ENCODE measurements at places on chromosomes 16 and 17.
A peak's percentile ranks its signal among the peaks of the same experiment; 100 is the strongest.

DNA sequence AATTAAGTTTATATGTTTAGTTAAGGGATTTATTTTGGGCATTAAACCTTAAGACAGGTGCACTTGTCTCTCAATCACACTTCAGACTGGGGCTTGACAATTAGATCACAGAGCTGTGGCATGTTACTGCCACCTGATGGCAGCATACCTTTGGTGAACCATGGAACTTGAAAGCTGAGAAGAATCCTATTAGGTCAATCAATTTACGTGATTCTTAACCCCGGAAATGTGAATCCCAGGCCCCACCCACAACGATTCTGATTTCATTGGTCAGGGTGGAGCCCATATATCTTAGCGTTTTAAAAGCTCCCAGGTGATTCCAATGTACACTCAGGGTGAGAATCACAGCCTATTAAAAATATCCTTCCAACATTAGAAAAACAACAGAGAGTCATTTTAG lies 91.0 kb downstream of the GSG1L start:
- DNase-seq: peak; percentile 20

DNA sequence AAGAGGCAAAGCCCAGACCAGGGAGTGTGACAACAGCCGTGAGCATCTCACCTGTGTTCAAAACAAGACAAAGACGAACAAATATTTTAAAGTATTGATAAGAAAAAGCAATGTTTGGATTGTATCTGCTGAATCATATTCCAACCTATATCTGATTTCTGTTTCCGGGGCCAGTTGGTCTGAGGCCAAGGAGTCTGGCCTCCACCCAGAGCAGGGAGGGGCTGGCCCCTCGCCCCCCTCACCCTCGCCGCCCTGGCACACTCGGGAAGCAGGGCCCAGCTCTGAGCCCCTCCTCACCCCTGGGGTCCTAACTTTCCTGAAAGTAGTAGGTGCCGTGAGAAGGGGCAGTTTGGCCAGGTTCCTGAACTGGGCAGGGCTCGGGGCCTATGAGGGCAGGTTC lies 48.0 kb downstream of the ACTG1 start:
- no peak for DNase-seq

- no peak for DNase-seq
Measured at GRCh38 chr17:7348478-7349242, 3.3 kb upstream of the KCTD11 start.

- peak; percentile 67 for DNase-seq
Measured at GRCh38 chr17:43766413-43767052, 7.9 kb upstream of the SOST start.

DNA sequence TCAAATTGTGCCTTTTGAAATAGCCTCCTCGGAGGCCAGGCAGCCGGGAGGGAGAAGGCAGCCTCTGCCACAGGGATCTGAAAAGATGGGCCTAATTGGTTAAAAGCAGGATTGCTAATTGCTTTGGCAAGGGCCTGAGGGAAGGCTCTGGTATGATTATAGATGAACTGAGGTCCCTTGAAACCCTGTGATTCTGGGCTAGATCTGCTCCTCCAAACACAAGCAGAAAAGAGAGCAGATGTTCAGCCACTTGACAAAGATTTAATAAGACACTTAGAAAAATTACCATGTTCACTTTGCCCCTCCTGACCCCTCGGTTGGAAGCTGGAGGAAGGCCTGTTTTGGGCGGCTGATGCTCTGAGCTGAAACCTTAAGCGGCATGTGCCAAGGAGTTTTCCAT lies 209.5 kb upstream of the MPHOSPH6 start:
- DNase-seq: peak; percentile 59

GRCh38 chr16:47029724-47030123 lies 56.2 kb upstream of the DNAJA2 start:
- no peak for DNase-seq

- no peak for DNase-seq
Measured at GRCh38 chr16:35562471-35562870, 2103.1 kb downstream of the TP53TG3F start.

GRCh38 chr16:347203-347602 lies 5.3 kb downstream of the AXIN1 start:
- no peak for DNase-seq

DNA sequence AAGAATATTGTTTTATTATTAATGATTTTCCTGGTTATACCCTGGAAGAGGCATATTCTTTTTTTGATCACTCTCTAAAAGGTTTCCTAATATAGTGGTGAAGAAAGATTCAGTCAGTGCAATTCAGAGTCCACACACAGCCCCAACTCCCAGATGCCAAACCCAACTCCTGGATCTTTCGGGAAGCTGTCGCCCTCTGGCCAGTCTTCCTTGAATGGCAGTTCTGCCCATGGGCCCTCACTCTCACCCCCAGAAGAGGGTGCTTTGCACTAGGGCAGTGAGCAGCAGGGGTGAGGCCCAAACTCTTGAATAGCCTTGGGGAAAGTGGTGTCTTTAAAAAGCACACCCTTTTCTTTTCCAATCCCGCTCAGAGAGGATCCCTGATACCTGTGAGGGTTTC lies 11.0 kb downstream of the KRT32 start:
- no peak for DNase-seq

GRCh38 chr17:78442648-78443218 lies 64.3 kb downstream of the PGS1 start:
- no peak for DNase-seq

- no peak for DNase-seq
Measured at GRCh38 chr17:35094902-35095301, 24.8 kb downstream of the RAD51D start.

DNA sequence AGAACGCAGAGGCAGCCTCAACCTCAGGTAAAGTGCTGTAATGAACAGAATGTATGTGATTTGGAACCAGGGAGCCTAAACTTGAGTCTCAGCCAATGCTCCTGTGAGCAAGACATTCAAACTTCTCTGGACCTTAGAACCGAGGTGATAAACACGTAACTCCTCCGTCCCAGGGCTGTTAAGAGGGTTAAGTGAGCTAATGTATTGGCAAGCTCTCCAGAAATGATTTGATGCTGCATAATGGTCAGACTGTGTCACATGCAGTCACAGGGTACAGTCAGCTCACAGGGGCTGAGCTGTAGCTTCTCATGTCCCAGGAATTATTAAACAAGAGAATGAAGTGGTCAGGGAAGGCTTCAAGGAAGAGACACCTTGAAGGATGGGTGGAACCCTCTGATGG lies 10.0 kb upstream of the SLC4A1 start:
- DNase-seq: no peak

DNA sequence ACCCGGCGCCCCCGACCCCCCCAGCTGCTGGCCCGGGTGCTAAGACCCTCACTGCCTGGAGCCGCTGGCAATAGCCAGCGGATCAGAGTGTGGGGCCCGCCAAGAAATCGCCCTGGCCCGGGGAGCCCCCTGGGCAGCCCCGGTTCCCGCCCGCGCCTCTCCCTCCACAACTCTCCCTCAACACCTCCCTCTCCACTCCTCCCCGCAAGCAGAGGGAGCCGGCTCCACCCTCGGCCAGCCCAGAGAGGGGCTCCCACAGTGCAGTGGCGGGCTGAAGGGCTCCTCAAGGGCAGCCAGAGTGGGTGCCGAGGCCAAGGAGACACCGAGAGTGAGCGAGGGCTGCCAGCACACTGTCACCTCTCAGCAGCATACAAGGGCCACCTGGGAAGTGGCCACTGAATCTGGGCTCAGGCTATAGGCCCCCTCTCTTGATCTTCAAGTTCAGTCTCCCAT lies 385.5 kb downstream of the SEC14L1 start:
- DNase-seq: no peak

DNA sequence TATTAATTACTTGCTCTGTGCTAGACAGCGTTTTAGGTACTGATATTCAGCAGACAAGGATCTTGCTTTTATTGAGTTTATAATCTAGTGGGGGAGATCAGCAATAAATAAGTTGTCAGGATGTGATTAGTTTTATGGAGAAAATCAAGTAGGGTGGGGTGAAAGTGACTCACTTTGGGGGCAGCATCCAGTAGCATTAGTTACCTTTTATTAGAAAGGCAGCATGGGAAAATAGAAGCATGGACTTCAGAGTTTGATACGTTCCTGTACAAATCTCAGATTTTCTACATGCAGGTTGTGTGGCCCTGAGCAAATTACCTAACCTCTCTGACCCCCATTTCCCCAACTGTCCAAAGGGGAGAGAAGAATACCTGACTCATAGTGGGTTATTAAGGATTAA lies 42.5 kb downstream of the SPECC1 start:
- no peak for DNase-seq

GRCh38 chr17:42387661-42388380 lies 421 bp downstream of the STAT3 start:
- no peak for DNase-seq

- DNase-seq: no peak
Measured at GRCh38 chr17:57919918-57920317, 35.3 kb downstream of the CUEDC1 start.

DNA sequence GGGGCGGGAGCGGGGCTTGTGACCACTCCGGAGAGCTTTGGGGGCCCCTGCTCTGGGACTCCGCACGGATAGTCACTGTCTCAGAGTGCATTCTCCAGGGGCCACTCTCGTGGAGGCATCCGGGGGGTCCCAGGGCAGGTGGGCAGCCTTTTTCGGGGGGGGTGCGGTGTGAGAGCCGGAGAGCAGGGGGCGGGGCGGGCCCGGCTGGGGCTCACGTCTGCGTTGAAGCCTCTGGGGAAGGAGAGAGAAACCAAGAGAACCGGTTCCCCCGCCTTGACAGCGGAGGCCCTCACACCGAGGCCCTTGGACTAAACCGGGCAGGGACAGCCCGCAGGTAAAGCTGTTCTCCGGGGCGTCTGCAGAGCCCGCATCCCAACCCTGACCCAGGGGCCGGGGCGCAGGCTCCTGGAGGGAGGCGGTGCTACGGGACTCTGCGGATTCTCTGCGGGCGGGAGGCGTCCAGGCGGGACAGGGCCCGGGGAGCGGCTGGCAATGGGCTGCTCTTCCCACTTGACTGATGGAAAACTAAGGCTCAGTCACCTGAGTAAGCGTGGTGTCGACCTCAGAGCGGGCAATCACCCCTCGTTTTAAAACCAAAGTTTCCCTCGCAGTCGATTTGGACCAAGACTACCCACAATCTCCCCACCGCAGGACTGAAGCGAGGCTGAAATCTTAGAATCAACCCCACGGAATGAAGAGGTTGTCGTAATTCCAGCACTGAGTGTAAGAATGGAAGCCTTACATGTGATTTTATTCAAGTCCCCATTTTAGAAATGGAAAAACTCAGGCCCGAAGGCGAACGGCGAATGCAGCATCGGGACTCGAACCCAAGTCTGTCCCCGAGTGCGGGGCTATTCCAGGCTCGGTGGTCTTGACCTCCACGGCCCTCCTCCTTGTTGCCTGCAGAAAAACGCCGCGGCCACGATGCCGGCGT lies 49.6 kb upstream of the AMZ2 start:
- DNase-seq: no peak

- DNase-seq: no peak
Measured at GRCh38 chr17:14470417-14470816, 169.5 kb downstream of the HS3ST3B1 start.

DNA sequence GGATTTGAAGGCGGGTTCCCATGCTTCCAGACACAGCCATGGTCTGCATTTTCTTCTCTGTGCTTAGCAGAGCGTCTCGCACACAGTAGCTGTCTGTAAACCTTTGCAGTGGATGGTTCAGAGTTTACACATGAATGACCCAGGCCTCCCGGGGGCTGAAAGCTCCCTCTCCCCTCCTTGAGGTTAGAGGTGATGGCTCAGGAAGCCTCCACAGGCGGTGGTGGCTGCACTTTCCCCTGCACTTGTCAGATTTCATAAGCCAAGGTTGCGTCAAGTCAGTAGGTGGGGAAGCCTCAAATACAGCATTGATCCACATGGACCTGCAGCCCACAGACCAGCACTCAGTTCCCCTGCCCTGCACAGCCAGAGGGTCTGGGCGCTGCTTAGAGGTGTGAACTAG lies 211.9 kb downstream of the KATNIP start:
- DNase-seq: no peak

- DNase-seq: no peak
Measured at GRCh38 chr17:378068-378467, 25.5 kb upstream of the RPH3AL start.

GRCh38 chr16:67865318-67865717 lies 7.5 kb upstream of the EDC4 start:
- no peak for DNase-seq

- no peak for DNase-seq
Measured at GRCh38 chr17:63634163-63634562, 11.9 kb downstream of the MAP3K3 start.

DNA sequence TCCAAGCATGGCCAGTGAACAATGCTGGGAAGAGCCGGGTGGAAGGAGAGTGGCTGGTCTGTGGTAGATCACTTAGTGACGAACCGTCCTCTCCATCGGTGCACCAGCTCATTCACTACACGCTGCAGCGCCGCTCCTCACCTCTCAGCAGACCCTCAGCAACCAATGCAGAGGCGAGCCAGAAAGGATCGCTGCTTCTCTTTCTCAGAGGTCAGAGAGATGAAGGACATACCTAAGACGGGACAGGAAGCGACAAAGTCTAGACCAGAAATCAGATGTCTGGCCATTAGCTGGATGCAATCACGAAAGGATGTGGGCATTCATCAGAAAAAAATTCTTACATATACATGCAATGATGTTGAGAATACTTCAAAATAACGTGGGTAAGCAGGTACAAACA lies 26.9 kb downstream of the NSMCE1 start:
- DNase-seq: no peak

GRCh38 chr16:10852286-10852685 lies 24.7 kb upstream of the CIITA start:
- no peak for DNase-seq

DNA sequence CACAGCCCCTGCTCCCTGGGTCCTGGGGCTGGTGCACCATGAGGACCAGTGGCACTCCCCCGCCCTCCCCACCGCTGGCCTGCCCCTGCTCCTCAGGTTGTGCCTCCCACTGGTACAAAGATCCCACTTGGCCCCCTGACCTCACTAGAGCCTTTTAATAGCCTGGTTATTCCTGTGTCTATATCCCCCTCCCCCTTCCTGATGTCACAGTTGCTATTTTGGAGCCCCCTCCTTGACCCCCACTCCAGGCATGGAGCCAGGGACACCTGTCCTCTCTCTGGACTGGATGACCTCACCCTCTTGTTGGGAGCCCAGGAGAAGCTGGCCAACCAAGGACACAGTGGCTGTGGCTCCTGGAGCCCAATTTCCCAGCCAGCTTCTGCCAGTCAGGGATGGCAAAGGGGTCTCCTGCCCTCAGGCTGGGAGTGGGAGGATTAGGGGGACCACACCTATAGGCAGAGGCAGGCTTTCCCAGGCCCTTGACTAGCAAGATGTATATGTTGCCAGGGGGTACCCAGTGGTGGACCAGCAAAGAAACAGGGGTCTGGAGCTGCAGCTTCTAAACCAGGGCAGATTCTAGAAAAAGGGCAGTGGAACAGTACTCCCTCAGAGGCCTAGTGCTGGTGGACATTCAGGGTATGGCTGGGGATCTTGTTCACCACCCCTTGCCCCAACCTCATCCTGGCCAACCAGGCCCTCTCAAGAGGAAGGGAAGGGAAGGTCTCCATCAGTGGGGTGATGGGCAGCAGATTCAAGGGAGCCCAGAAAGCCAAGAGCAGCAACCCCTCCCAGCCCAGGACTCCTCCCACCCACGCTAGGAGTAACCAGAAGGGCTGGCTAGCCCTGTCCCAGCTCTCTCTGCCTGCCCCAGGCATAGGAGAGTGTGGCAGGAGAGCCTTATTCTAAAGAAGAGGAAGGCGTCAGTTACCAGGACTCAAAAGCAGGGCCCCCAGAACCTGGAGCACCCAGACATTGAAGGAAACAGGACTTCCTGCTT lies 10.9 kb downstream of the HDAC5 start:
- no peak for DNase-seq
